Adrenal gland (tissue), 19 donors: ENCODE measurements at places on chromosomes 16 and 17. TPM values are rescaled to one million over a fixed set of nuclear protein-coding genes. Genes with fewer than 3 reads are reported as not detected.

GRCh38 chr16:17526956-17527937 lies 56.5 kb upstream of the XYLT1 start:
- DNase-seq = no peak

DNA sequence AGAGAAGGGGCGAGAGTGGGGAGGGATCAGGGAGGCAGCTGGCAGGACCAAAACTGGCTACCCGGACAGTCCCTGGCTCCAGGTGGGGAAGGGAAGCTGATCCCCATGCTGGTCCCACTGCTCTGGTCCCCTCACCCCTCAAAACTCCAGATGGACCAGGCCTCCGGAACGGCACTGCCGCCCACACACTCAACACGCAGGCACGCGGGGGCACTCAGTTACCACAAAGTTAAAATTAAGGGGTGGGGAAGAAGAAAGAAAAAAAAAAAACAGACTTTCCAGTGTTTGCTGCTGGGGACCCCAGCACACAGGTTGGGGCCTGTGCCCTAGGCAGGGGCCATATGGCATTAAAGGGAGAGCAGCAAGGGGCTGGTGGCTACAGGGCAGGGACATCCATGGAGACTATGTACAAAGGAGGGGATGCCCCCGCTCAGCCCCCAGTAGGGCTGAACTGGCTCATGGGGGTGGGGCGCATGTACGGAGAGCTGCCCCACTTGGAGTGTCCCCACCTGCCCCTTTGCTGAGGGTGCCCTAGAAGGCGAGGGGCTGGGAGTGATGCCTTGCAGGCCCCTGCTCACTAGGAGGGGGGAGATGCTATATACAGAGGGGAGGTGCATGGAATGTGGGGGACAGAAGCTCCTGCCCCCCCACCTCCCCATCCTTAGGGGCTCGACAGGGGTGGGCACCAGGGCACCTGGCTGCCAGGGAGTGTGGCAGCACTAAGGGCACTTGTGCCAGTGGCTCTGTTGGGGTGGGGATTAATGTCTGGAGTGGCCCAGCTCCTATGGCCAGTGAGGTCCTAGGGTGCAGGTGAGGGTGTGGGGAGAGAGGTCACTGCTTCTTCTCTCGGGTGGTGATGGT lies 5.6 kb downstream of the TP53I13 start:
- DNase-seq = no peak

DNA sequence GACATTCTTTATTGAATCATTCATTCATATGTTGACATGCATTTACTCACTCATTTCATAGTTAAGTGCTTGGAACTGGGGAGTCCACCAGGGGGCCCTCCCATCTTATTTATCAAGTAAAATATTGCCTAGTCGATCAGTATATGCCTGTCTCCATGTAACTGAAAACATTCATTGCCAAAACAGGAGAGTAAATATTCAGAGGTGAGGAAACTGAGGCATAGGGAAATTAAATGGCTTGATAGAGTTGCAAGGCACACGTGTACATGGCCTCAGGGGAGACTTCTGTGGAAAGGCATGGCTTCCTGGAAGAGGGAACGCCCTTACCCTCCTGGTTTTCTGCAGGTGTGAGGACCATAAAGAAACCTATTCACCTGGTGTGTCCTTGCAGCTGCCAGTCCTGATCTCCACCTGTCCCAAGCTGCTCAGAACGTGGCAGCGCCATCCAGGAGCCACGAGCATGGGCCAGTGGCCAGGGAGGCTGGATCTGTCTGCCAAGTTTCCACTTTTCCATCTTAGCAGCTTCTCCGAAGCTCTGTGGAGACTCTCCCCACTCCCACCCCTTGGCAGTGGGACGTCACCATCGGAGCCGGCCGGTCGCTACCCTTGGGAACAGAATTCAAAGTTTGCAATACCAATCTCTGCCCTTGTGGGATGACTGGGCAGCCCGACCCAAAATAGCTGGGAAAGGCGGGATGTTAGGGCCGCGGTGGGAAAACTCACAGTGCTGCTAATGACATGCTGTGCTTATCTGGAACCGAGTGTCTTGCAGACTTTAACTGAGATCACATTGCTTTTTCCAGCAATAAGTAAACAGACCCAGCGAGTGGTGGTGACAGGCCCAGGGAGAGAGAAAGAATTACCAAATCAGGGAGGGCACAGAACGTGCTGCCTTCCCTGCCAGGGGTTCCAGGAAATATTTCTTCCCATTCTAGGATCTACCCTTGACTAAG lies 4.1 kb upstream of the C1QTNF1 start:
- DNase-seq = peak; percentile 92

- no peak for DNase-seq
Measured at GRCh38 chr17:31294820-31295488, 2.1 kb downstream of the OMG start.

- DNase-seq = no peak
Measured at GRCh38 chr16:11781773-11782172, 15.3 kb downstream of the ZC3H7A start.

- DNase-seq = peak; percentile 86
Measured at GRCh38 chr17:80068301-80069222, 32.1 kb downstream of the CCDC40 start.

DNA sequence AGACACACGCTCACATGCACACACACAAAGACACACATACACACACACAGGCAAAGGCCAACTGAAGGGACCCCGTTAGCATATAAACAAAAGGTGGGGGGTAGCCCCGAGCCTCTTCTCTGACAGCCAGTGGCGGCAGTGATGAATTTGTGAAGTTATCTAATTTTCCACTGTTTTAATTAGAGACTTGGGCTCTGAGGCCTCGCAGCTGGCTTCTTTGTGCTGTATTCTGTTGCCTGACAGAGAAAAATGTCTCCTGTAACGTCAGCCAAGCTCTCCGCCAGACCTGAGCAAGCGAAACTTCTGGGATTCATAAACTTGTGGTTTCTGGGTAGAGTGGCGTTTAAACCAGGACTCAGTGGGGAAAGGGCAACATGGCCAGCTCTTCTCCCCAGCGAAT lies 113.9 kb upstream of the FOXF1 start:
- DNase-seq = no peak

ODAD4 gene
- 0.68 TPM for total RNA-seq

MEFV gene
- 2.1 TPM for total RNA-seq
